ENCODE measurements at places on chromosomes 3 and 15. TPM values are rescaled to one million over a fixed set of nuclear protein-coding genes. Genes with fewer than 3 reads are reported as not detected.
A peak's percentile ranks its signal among the peaks of the same experiment; 100 is the strongest.

DNA sequence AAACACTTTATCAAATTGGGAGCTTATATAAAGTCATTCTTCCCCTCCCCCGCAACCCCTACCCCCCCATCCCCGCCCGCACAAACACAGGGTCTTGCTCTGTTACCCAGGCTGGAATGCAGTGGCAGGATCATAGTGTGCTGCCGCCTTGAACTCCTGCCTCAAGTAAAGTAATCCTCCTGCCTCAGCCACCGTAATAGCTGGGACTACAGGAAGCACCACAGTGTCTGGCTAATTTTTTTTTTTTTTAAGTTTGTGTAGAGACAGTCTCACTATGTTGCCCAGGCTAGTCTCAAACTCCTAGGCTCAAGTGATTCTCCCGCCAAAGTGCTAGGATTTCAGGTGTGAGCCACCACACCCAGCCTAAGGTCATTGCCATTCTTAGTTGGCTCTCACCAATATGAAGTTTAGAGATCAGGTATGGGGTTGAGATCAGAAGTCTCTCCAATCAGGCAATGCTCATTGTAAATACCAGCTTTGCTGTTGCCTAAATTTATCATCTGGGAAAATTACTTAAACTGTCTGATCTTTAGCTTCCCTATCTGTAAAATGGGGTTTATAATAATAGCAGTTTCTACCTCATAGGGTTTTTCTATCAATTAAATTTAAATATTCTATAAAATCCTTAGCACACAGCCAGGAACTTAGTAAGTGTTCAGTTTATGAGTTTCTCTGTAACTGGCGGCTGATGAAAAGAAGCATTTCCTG lies 60.3 kb downstream of the TGFBR2 start:
- DNase-seq = no peak

- no peak for DNase-seq
Measured at GRCh38 chr3:162332344-162332743, 835.7 kb downstream of the OTOL1 start.

Gene STARD9
- total RNA-seq = 2.2 TPM

DNA sequence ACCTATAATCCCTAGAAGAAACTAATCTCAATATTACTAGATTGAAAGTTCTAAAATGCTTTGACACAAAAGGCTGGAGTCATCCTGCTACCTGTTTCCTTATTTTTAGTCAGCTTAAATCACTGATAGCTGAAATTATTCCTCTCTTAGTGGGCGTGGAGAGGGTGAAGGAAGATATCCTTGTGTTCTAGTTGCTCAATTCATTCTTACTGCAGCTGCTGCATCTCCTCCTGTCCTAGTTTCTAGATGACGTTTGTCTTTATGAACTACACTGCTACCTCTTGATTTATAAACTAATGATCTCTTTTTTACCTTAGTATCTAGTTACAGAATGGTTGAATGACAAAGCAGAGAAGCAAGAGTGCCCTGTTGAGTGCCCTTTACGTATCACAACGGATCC lies 50.7 kb downstream of the SETD5 start:
- no peak for DNase-seq

Gene ZNF774
- 1.9 TPM for total RNA-seq

DNA sequence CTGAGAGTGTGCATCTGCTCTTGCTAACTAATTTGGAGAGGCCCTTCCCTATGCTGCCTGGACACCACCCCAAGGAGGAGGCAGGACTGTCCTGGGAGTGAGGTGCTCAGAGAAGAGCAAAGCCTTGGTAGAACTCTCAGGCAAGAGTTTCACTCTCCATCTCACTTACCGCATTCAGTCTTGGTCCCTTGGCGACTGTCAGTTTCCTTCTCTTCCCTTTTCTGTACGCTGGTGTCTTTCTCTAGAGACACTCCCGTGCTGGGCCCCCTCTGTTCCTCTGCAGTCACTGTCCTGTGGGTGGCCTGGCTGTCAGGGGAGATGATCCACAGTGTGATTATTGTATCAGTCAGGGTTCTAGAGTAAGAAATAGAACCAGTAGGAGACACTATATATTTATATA lies 44.0 kb downstream of the IDH2 start:
- DNase-seq = no peak

DNA sequence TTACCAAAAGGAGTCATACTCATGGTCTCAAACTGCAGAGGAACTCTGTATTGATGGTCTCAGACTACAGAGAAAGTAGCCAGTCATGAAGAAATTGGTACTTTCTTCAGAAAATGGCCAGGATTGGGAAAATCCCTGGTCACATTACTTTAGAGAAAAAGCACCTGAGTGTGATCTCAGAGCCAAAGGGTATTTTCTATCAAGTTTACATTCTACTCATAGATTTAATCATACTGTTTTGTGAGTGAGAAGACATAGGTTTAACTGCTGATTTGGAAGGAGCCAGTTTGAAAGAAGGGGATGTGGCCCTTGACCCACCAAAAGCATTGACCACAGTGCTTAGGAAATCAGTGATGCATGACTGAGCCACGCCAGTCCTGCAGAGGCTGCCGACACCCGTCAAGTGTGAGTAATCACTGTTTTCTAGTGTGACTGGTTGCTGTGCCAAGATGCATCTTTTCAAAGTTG lies 203.6 kb downstream of the AKAP13 start:
- DNase-seq = peak; percentile 40

Gene GRM2
- total RNA-seq = not detected

DNA sequence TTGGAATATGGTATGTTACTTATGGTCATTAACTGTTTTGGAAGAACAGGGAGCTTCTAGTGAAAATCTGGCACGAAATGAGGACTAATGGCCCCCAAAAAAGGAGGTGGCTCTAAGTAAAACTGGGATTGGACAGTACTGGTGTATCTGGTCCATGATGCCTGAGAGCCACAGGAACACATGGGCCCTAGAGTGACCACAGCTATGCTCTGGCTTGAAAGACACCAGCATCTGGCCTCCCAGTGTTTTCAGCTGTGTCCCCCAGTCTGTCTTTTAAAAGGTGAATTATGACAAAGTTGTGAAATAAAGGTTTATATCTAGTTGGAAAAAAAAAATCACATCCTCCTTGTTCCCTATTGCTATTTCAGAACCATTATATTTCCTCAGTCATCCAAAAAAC lies 64.5 kb downstream of the GSK3B start:
- DNase-seq = no peak

- DNase-seq = no peak
Measured at GRCh38 chr3:42182555-42182954, 83.4 kb downstream of the CCK start.

Gene GOLGA6L9
- 3.8 TPM for total RNA-seq

GRCh38 chr3:117567382-117567781 lies 857.8 kb downstream of the TUSC7 start:
- DNase-seq = no peak

DNA sequence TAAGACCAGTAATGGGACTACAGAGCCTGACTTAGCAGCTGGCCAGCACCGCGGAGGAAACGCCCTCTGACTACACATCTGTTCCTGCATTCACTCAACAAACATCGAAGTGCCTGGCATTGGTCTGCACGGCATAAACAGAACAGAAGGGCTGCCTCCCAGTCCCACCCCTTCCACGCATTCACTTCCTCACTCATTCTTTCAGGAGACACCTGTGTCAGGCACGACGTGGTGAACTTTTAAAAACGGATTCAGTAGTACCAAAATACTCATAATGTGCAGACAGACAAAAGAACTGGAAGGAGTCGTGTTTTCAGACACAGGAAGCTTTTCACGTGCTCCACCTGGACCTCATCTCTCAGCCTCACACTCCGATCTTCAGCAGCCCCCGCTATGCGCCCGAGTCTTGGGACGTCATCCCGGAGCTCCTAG lies 123.3 kb downstream of the XXYLT1 start:
- no peak for DNase-seq

Gene CFAP20DC
- 5.6 TPM for total RNA-seq

GRCh38 chr3:31486865-31487533 lies 45.7 kb upstream of the STT3B start:
- no peak for DNase-seq

- DNase-seq = peak; percentile 78
Measured at GRCh38 chr3:149152420-149152819, 23.0 kb downstream of the HPS3 start.

DNA sequence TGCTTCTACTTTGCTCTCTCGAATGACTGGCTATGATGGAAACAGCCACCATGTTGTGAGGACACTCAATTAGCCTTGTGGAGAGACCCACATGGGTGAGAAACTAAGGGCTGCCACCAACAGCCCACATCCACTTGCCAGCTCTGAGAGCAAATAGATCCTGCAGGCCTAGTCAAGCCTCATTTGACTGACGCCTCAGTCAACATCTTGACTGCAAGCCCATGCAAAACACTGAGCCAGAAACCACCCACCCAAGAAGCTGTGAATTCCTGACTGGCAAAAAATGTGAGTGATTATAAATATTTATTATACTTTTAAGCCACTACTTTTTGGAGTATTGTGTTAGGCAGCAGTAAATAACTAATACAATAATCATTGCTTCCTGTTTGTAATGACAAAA lies 58.4 kb downstream of the NOX5 start:
- no peak for DNase-seq

GRCh38 chr3:63652066-63652725 lies at the start of gene SNTN:
SNTN (plus strand) TSS chr3:63652675; CDS start chr3:63652688, 13 bp downstream.
- no peak for DNase-seq

Gene TMEM212
- total RNA-seq = not detected

DNA sequence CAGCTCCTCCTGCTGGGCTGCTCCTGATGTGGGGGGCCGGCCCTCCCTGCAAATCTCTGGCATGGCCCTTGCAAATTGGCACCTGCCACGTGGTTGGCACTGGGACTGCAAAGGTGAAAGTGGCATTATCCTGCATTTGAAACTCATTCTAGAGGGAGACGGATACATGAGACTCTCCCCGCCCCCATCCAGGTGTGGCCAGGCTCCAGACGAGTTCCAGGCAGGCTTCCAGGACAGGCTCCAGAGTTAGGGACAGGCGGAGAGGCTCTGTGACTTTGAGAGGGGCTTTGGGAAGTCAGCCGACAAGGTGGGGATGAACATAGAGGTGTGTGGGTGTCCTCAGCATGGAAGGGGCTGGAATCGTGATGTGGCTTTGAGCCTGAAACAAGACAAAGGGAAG lies 178.5 kb downstream of the APBA2 start:
- DNase-seq = no peak

- DNase-seq = no peak
Measured at GRCh38 chr15:48584090-48584811, 61.3 kb downstream of the FBN1 start.
